Activated CD8-positive, alpha-beta T cell treated with anti-CD3 and anti-CD28 coated beads, Interleukin-2, amount 10 ng/mL, durations not matched to agents 7 days and 5 days (primary cell): ENCODE measurements at places on chromosomes 6 and 20. TPM values are rescaled to one million over a fixed set of nuclear protein-coding genes. Genes with fewer than 3 reads are reported as not detected.

The RWDD2A gene
- 0.57 TPM for total RNA-seq

The SEMG1 gene
- not detected for total RNA-seq

The AIF1 gene
- total RNA-seq = 177 TPM

The PHACTR3 gene
- total RNA-seq = not detected

The TINAG gene
- total RNA-seq = not detected

The CFAP206 gene
- not detected for total RNA-seq

The C4B gene
- total RNA-seq = 3.5 TPM

The SRMS gene
- not detected for total RNA-seq

The ADA gene
- 112 TPM for total RNA-seq

DNA sequence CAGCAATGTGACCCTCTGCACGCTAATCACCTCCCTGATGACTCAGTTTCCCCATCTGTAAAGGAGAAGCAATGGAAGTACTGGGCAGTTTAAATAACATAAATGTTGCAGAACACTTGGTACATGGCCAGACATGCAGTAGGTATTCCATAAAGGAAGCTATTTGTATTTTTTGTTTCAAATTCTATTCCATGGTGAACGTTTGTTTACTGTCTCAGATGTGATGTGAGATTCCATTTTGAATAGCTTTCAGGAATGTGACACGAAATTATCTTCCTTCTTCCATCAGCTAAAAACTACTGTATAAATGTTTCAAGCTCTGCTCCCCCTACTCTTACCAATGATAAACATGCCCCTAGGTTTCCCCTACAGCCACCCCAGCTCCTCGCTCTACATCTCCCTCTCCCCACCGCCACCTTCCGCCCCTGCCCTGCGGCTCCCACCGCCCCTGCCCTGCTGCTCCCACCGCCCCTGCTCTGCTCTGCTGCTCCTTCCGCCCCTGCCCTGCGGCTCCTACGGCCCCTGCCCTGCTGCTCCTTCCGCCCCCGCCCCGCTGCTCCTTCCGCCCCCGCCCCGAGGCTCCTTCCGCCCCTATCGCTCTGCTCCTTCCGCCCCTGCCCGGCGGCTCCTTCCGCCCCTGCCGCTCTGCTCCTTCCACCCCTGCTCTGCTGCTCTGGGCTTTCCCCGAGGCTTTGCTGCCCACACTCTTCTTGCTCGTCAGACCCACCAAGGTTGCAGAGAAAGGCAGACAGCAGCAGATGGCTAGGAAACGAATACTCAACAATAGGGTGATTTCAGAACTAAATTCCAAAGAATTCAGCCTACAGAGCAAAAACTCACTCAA is 78.9 kb downstream of the THBS2 start:
- H3K36me3 ChIP-seq = no peaks in the 10 kb centered on the region
- no peak overlapping the region for H3K27ac ChIP-seq
- no peak overlapping the region for H3K4me3 ChIP-seq
- peaks cover 2% of the 10 kb centered on the region for H3K27me3 ChIP-seq

DNA sequence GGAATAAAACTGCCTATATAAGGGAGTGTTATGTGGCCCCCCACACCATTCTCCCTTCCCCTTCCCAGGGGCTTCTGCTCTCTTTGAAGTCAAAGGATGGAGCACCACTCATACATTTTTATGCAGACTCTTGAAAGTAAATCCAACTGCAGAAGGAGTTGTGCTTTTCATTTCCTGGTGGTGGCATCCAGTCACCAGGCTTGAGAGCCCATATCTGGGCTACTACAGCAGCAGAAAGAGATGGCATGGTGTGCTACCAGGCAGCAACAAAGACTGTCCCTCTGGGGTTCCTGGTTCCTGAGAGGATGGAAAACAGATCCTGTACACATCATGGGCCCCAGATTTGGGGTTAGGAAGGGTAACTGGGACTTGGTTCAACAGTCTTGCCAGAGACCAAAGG is 226.4 kb downstream of the CLIC5 start:
- DNase-seq = no peak
- H3K36me3 ChIP-seq = no peaks in the 10 kb centered on the region
- H3K4me1 ChIP-seq = no peaks in the 10 kb centered on the region
- H3K4me3 ChIP-seq = no peak overlapping the region

DNA sequence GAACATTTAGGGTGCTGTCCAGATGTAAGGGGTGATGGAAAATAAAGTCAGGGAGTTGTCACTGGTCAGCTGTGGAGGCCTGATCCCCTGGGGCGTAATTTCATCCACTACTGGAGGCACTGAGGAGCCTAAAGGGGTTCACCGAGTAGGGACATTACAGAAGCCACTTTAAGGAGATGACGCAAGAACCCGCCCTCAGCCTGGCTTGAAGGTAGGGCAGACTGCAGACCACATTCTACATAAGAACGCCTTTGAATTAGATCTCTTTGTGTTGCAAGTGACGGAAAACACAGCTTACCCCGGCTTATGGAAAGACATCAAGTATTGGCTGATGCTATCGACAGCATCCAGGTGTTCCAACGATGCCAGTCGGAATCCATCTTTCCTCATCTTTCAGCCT is 462.7 kb upstream of the CDH4 start:
- H3K4me1 ChIP-seq = no peaks in the 10 kb centered on the region
- H3K27me3 ChIP-seq = no peaks in the 10 kb centered on the region
- DNase-seq = no peak
- no peak overlapping the region for H3K4me3 ChIP-seq
- no peak overlapping the region for H3K27ac ChIP-seq
- H3K36me3 ChIP-seq = no peaks in the 10 kb centered on the region

- H3K36me3 ChIP-seq = no peaks in the 10 kb centered on the region
- H3K27me3 ChIP-seq = no peaks in the 10 kb centered on the region
- H3K4me3 ChIP-seq = no peak overlapping the region
- no peak for DNase-seq
Observed at GRCh38 chr20:60553095-60553494, 594.9 kb downstream of the CDH26 start.

- no peaks in the 10 kb centered on the region for H3K27me3 ChIP-seq
- peaks cover 70% of the 10 kb centered on the region for H3K4me1 ChIP-seq
- H3K27ac ChIP-seq = peak overlapping the region; percentile 8
- DNase-seq = no peak
- H3K36me3 ChIP-seq = peaks cover 90% of the 10 kb centered on the region
- H3K4me3 ChIP-seq = no peak overlapping the region
Observed at GRCh38 chr20:41169791-41170351, 32.5 kb downstream of the PLCG1 start.

DNA sequence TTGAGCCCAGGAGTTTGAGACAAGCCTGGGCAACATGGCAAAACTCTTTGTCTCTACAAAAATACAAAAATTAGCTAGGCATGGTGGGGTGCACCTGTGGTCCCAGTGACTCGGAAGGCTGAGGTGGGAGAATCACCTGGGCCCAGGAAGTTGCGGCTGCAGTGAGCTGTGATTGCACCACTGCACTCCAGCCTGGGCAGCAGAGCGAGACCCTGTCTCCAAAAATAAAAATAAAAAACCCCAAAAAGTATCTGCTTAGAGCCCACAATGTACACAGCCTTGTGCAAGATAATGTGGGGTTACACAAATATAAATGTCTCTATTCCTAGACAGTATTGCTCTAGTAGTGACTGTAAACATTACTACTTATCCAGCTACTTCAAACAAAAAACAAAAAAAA is 5.9 kb downstream of the ESF1 start:
- H3K4me3 ChIP-seq = no peak overlapping the region
- H3K27ac ChIP-seq = no peak overlapping the region
- H3K27me3 ChIP-seq = no peaks in the 10 kb centered on the region
- peaks cover 45% of the 10 kb centered on the region for H3K36me3 ChIP-seq
- peaks cover 20% of the 10 kb centered on the region for H3K4me1 ChIP-seq

DNA sequence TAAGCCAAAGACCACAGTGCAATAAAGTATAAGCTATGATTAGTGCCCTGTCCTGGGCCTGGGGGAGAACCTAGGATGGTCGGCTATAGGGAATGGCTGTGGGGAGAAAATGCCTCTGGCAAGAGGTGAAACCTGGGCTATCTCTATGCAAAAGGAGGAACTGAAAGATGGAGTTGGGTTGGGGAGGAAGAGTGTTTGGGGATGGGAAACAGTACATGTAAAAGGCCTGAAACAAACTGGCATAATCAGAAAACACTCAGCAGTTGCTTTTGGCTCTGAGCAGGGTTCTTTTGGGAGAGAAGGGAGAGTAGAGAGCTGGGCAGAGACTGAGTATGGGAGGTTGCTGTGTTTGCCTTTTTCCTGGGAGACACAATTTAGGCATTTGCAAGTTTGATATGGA is 31.9 kb upstream of the FUCA2 start:
- H3K27me3 ChIP-seq = no peaks in the 10 kb centered on the region
- H3K4me1 ChIP-seq = peaks cover 59% of the 10 kb centered on the region
- H3K4me3 ChIP-seq = no peak overlapping the region
- no peak for DNase-seq
- no peak overlapping the region for H3K27ac ChIP-seq

DNA sequence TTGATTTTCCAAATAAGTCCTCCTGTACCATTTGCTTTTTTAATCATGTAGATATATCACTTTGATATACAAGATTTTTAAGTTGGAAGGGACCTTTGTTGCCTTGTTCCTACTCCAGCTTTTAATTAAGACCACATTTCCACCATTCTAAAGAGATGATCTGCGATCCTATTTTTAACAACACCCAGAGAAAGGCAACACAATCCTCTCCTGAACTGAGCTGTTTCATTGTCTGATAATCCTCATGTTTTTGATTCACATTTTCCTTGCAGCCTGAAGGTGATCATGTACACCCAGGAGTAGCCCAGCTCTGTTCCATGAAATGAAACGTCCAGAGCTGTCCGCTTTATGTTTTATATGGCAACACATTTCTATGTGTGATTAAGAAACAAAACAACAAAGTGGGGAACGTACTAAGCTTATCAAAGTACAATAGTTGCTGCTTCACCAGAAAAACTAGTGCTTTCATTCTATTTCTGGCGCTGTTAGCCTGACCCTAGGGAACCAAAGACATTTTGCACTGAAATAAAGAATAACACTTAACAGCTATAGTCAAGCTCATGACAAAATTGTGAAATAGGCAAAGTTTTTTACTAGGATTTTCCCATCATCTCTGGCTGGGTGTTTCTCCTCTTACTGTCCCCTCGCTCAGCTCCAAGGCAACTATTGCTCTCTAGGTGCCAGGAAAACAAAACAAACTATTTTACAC is 22.6 kb upstream of the TRAF3IP2 start:
- no peak overlapping the region for H3K4me3 ChIP-seq
- no peak for DNase-seq
- H3K36me3 ChIP-seq = no peaks in the 10 kb centered on the region
- no peaks in the 10 kb centered on the region for H3K27me3 ChIP-seq
